Hair follicular keratinocyte (primary cell): ENCODE measurements at places on chromosomes 3 and 15. TPM values are rescaled to one million over a fixed set of nuclear protein-coding genes. Genes with fewer than 3 reads are reported as not detected.

Gene CKMT1B
- 87.1 and 108 TPM in 2 replicates for total RNA-seq

Gene GABRB3
- total RNA-seq, result 1.1 and 1.8 TPM in 2 replicates

Gene C3orf22
- not detected in 2 replicates for total RNA-seq

Gene MYLK
- total RNA-seq, result 9.7 and 11.2 TPM in 2 replicates

Gene IL5RA
- total RNA-seq, result not detected in 2 replicates

Gene CCR5
- not detected in 2 replicates for total RNA-seq

Gene RPUSD2
- 13.4 and 18.7 TPM in 2 replicates for total RNA-seq

Gene SPATA12
- total RNA-seq, result not detected in 2 replicates

Gene PRSS50
- not detected in 2 replicates for total RNA-seq

Gene SHQ1
- 11.3 and 14.7 TPM in 2 replicates for total RNA-seq

Gene DTX3L
- 8.5 and 10.9 TPM in 2 replicates for total RNA-seq

Gene COL6A5
- total RNA-seq, result not detected in 2 replicates

Gene ZNF35
- 8.7 and 9.1 TPM in 2 replicates for total RNA-seq

Gene CYP1A2
- total RNA-seq, result not detected in 2 replicates

Gene CPEB1
- 0.04 TPM in 1 of 2 replicates, not detected in the other for total RNA-seq
